ENCODE measurements at places on chromosomes 12 and 14.

DNA sequence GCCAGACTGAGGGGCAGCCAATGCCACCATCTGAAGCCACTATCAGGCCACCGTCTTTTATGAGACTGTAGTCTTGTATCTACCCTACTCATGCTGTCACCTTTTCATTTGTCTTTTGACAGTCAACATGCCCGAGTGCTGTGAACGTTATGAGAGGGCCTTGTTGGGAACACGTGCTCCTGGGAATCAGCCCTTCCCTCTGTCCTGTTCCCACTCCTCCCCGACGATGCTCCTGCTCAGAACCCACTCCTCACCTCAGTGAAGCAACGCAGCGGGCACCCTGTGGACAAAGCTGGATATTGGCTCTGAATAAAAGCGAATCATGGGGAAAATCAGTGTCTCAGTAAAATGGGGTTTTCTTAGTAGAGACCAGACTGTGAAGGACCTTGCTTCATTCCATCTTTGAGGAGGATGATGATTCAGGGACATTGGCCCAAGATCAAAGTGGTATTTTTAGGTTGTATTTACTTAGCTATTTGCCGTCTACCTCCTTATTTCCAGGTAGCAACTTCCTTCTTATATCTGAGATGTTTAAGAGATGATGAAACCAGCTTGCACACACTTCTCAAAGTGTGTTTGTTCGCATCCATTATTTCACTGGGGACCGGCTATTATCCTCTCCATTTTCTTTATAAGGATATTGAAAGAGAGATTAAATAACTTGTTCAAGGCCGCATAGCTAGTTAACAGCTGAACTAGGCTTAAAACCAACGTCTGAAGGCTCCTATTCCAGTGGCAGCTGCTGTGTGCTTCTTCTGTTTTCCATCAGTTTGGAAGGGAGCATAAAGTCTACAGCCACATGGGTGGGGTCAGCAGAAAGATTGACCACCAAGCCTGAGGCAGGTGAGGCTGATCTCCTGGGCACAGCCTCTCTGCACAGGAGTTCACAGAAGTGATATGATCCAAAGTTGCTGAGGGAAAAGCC lies 43.9 kb upstream of the CTDSP2 start:
- no peak for DNase-seq

GRCh38 chr14:100122481-100123223 lies 36.8 kb downstream of the DEGS2 start:
- no peak for DNase-seq

DNA sequence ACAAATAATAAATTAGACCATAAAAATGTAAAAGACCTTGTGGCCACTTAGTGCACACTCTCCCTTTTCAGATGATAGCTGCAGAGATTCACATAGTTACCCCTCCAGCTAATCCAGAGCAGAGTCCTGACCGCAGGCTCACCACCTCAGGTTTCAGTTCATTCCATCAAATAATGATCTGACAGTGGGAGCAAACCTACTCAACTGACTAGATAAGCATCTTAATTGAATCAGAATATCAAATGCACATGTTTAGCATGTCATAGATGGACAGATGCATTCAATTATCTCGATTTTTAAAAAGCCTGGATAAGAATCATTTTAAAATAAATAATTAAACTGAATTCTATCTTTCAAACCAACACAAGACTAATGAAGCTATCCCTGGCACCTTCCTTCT lies 242.3 kb upstream of the PDZRN4 start:
- DNase-seq = no peak

DNA sequence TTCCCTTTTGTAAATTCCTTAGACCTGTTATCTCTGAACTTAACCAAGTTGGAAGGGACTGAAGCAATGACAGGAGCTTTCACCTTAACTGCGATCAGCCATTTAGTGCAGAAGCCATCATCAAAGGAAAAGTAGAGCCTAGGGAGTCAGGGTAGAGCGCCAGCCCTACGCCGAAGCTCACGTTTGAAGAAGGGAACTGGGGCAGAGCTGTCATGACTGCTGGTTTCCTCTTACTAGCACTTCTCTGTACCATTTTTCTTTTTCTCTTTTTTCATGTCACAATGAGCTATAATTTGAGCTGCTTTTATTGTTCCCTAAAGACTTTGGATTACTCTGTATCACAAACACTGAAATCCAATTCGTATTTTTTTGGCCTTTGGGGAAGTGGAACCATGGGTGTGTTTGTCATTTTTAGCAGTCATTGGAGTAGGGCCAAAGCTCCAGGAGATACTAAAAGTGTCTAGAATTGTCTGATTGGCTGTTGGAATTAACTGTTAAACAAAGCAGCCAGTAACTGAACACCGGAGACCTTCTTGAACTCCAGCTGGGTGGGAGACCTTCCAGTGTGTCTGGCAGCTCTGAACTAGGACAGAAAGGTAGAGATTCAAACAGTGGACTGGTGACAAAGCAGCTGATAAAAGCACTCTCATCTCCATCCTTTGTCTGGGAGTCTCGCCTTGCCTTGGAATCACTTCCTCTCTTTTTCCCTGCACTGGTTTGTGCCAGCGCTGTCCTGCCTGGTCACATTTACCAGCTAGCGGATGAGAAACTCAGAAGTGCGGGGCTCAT lies 9.1 kb downstream of the MTRFR start:
- DNase-seq = peak; percentile 20

- DNase-seq = no peak
Observed at GRCh38 chr12:2580821-2581220, 213.9 kb upstream of the FKBP4 start.

DNA sequence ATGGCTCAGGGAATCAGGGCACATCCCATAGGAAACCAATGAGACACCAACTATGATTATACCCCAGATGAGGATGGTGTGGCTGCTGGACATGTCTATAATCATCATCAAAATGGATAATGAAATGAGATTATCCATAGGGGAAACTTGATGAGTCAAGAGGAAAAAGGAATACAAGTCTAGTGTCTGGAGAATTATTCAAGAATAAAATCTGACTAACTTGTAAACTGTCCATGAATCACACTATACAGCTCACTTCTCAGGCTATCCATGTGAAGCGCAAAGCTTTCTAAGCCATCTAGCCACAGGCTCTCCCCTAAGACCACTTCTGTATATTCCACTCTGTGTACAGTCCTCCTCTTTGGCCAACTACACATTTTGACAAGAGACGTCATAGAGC lies 52.5 kb downstream of the DUSP16 start:
- DNase-seq = no peak

GRCh38 chr12:95760371-95760770 lies 30.2 kb downstream of the NTN4 start:
- DNase-seq = no peak

Data from stimulated activated naive CD4-positive, alpha-beta T cell (primary cell).